ENCODE measurements at places on chromosomes 5 and 9.

DNA sequence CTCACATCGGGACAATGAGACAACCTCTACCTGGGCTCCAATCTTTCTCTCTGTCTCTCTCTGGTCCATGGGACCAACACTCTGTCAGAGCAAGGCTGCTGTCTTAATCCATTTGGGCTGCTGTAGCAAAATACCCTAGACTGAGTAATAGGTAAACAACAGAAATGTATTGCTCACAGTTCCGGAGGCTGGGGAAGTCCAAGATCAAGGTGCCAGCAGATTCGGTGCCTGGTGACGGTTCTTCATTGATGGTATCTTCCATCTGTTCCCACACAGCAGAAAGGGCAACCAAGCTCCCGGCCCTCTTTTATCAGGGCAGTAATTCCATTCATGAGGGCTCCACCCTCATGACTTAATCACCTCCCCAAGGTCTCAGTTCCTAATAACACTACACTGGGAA is 61.3 kb upstream of the SPOCK1 start:
- DNase-seq = no peak

DNA sequence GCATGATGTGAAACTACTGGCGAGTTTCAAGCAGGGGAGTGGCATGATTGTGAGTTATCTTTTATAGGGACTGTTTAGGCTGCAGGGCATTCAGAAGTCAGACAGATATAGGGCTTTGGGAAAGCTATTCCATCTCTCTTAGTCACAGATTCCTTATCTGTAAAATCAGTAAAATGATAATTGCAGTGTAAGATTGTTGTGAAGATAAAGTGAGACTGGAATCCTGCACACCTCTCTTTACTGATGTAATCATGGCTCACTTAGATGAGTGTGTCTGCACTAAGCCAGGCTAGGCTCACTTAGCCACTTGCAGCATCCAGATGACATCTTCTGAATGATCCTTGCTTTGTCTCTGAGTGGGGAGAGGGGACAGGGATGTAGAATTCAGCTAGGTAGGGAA is 81.8 kb upstream of the MAMDC2 start:
- no peak for DNase-seq

GRCh38 chr5:104146652-104147051 is 584.1 kb upstream of the NUDT12 start:
- DNase-seq = no peak

- no peak for DNase-seq
Measured at GRCh38 chr5:14218011-14218410, 74.9 kb downstream of the TRIO start.

Measured in skeletal muscle cell (primary cell).